Memory B cell (primary cell): ENCODE measurements at places on chromosomes 2 and 18.
A peak's percentile ranks its signal among the peaks of the same experiment; 100 is the strongest.

GRCh38 chr2:56011624-56012023, 88.0 kb upstream of the EFEMP1 start:
- DNase-seq, result no peak

DNA sequence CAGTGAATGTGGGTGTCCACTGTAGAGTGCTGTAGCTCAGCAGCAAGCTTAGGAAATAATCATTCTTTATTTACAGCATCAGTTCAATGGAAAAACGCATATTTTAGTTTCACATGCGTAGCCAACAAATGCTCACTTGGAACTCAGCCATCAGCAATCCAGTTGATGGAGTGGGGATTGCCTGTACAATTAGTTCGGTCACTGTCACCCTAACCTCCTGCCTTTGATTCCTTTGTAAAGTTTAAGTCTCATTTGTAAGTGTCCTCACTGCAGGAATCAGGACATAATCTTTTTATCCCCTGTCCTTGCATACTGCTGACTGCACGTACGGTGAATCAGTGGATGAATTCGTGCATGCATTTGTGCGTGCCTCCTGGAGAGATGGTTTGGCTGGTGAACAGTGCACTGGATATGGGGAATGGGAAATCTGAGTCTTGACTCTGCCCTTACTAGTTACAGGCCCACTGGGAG, 55.9 kb downstream of the RAB31 start:
- DNase-seq, result no peak

DNA sequence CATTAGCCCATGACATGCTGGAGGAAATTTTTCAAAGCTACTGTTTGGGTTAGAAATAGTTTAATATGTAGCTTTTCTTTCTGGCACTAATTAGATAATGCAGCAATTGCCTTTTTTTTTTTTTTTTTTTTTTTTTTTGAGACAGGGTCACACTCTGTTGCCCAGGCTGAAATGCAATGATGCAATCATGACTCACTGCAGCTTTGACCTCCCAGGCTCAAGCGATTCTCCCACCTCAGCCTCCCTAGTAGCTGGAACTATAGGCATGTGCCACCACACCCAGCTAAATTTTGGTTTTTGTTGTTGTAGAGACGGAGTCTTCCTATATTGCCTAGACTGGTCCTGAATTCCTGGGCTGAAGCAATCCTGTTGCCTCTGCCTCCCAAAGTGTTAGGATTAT, 136.2 kb downstream of the SP100 start:
- no peak for DNase-seq

- no peak for DNase-seq
Observed at GRCh38 chr18:46387441-46388131, 269.4 kb downstream of the LOXHD1 start.

GRCh38 chr2:186868344-186868743, 19.4 kb upstream of the ZSWIM2 start:
- DNase-seq, result no peak

DNA sequence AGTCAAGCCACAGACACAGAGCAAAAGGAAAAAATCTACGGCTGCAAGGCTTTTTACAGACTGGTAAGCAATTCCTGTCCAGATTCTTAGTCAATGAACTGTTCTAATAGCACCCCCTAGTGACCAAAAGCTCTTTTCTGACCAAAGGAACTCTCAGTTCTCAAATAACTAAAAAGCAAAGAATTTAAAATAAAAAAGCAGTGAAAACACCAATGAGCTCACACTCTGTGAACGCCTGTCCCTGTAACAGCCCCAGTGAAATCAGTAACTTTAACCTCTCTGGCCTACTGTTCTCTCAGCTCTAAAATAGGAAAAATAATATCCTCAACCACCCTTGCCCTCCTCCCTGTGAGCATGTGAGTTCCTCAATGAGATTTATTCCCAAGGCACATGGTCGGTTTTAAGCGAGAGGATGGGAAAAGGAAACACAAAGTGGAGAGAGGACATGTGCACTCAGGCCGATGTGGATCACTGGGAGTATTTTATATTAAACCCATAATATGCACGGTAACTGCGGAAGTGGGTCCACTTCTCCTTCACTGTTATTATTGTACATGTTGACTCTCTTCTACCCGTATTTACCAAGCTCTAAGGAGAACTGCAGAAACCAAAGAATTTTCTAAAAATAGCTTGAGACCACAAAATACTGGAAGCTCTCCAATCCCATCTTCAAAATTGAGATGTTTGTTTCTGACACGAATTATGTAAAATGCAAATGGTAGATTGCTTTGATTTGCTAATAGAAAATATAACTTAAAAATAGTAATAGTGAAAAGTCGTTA, 128.5 kb downstream of the STK39 start:
- peak; percentile 22 for DNase-seq

DNA sequence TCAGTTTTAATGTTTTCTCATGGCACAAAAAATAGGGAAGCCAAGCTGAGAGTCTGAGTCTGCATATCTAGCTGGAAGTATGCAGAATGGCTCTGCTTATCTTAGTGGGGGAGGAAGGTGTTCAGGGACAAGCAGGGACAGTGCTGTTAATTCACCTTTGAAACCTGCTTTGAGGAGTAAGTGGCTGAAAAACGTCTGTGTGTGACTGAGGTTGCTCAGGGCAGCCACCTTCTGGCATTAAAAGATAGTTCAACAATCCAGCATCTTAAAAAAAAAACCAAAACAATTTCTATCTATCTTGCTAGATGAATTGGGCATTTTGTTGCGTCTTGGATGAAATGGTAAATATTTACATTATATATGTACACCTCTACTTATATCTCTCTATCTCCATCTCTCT, 2.0 kb upstream of the TRPM8 start:
- no peak for DNase-seq

DNA sequence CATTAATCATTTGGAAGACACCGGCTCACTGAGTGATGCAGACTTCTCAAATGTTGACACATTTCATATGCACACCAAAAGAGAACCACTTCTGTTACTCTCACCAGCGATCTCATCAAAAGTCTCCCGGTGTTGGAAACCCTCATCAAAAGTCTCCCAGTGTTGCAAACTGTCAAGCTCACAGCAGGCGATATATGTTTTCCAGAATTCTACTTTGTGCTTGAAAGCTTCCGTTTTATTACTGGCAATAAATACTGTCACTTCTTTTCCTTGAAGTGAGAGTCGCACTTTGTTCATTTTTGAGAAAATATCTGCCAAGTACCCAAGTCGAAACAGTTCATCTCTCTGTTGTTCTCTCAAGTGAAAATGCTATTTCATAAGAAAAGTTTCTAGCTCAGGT, 20.5 kb downstream of the MLPH start:
- no peak for DNase-seq

- no peak for DNase-seq
Observed at GRCh38 chr18:56521263-56521662, 117.1 kb downstream of the TXNL1 start.

DNA sequence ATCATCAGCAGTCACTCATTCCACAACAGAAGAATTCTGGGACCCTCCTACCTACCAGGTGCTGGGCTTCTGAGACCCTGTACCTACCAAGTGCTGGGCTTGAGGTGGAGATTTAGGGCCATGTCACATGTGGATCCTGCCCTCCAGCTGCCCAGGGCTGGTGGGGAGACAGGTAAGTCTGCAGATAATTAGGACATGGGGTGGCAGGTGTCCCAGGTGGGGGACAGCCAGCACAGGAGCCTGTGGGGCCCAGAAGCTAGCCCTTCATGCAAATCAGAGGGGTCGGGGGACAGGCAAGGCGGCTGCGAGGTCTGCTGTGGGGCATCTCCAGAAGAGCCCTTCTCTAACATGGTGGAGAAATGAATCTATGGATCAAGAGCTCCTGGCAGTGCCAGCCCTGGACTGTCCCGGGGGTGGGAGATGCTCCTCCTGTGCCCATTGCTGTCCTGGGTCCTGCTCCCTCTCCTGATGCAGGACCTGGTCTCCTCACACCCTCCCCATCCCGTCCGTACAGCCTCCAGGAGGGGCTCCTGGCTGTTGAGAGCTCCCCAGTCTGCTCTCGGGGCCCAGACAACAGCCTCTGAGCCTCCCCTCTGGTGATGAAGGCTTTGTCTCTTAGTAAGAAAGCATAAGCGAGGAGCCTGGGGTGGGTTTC, 106.3 kb upstream of the GLI2 start:
- DNase-seq, result no peak

DNA sequence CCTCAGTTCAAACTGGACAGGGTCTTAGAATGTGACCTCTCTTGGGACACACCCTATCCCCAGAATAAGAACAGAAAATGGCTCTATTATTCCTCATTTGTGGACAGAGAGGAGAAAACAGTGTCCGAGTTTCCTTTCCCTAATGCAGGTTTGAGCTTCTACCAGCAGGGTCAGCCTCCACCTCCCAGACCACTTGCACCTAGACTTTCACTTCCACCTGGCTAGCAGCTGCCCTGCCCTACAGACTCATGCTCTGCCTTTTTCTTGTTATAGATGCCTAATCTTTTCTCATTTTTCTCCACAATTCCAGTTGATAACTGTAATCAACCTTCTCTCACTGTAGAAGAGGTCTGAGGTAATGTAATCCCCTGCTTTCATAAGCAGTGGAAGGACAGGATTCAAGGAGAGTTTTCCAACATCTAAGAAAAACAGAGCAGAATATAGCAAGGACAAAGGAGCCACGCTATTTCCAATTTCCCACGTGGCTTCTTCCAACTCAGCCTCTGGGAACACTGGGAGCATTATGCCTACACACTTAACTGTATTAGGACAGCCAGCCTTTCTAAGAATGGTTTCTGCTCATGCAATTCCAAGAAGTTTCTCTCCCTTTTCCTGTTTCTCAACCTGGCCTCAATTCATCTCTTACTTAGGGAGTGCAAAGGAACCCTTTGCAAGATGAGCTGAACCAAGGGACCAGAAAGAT, 239.8 kb downstream of the BCL11A start:
- DNase-seq, result no peak

- no peak for DNase-seq
Observed at GRCh38 chr2:129748653-129749052, 230.8 kb upstream of the RAB6C start.

DNA sequence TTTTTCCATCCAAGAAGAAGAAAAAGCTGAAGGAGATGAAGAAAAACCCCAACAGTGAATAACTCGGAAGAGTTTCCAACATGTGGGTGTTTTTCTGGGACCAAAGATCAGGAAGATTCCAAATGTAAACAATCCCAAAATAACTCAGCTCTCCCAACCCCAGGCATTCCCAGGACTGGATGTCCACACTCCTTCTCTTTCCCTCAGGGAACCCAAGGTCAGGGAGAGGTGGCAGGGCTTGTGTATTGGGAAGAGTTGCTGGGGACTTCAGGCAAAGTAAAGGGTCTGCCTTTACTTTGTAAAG, 268.0 kb downstream of the DYSF start:
- DNase-seq, result no peak

DNA sequence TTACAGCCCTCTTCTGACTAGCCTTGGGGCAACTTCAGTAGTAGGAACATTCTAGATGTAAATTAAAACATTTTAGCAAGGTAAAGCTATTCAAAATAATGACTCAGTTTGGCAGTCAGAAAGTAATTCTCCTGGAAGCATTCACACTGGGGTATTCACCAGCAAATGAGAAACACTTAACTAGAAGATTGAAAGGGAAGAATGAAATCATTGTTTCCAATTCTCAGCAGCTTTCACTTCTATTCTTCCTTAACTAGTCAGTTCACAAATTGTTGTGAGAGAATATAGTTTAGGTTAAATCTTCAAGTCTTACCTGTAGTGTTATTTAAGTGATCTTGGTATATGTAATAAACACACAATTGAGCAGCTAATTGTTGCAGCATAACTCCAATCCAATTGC, 1135.6 kb upstream of the FAM98A start:
- no peak for DNase-seq

GRCh38 chr2:174121612-174122011, 126.7 kb downstream of the OLA1 start:
- DNase-seq, result no peak

DNA sequence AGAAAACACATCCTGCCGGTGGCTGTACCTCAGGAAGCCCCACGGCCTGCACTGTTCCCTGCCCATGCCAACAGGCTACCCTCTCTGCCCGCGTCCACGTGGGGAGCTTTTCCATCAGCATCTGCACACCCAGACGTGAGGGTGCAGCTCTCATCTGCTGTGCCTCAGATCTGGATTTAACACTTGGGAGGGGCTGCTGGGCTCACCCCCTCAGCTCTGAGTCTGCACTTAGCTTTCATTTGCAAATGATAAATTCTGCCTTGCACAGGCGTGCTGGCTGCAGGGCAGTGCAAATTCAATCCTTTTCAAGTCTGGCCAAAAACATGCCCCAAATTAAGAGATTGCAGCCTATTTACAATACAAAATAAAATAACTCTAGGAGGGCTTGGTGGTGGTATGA, 245.7 kb downstream of the TWIST2 start:
- no peak for DNase-seq
